ENCODE measurements at places on chromosomes 13 and 19.

- no peak for DNase-seq
Measured at GRCh38 chr13:77118134-77118533, 91.2 kb upstream of the FBXL3 start.

DNA sequence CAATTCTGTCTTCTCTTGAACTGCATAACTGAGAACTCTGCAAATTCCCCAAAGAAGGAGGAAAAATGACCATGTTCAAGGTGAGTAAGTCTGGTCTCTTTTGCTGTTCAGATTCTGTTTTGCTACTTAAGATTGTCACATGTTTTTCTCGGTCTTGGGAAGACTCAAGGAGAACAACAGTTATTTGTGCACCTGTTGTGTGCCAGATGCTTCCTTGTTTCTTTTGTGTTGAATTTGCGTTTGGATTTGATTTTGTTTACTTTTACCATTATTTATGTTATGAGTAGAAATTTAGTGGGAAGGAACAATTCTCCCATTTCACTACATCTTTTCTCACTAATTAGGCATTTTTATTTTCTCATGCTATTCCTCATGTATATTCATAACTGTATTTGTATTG lies 4.4 kb downstream of the ZNF284 start:
- DNase-seq: no peak

DNA sequence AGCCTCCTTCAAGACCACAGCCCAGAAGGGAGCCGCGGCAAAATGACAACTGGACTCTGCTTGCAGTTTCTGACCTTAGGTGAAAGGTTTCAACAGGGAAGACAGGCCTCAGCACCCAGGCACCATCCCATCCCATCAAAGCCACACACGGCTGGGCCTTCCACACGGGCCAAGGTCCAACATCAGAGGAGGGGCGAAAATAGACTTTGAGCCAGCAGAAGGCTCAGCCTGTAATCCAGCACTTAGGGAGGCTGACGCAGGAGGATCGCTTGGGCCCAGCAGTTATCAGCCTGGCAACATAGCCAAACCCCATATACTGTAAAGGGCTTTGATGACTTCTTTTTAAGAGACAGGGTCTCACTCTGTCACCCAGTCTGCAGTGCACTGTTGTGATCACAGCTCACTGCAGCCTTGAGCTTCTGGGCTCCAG lies 26.8 kb upstream of the TINCR start:
- DNase-seq: no peak

DNA sequence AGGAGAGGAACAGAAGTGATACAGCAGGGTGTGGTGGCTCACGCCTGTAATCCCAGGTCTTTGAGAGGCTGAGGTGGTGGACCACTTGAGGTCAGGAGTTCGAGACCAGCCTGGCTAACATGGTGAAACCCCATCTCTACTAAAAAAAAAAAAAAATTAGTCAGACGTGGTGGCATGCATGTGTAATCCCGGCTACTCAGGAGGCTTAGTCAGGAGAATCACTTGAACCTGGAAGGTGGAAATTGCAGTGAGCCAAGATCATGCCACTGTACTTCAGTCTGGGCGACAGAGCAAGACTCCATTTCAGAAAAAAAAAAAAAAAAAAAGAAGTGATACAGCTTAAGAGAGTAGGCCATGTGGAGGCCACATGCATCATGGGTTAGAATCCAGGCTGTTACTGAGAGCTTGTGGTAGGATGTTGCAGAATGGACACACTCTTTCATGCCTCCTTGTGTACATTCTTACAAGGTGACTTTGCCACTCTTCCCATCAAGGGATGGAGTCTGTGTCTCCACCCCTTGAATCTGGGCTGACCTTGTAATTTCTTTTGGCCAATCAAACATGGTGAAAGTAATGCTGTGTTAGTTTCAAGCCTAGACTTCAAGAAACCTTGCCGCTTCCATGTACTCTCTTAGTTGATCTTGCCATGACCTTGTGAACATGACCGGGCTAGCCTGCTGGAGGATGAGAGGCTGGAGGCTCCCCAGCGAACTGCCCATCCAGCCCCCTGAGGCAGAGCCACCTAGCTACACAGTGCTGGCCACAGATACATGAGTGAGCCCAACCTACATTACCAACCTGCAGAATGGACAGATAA lies 12.3 kb downstream of the FAM187B start:
- peak; percentile 19 for DNase-seq

GRCh38 chr19:1483979-1484428 lies 5.0 kb upstream of the C19orf25 start:
- no peak for DNase-seq

- no peak for DNase-seq
Measured at GRCh38 chr13:73722120-73722519, 412.1 kb downstream of the KLF12 start.

DNA sequence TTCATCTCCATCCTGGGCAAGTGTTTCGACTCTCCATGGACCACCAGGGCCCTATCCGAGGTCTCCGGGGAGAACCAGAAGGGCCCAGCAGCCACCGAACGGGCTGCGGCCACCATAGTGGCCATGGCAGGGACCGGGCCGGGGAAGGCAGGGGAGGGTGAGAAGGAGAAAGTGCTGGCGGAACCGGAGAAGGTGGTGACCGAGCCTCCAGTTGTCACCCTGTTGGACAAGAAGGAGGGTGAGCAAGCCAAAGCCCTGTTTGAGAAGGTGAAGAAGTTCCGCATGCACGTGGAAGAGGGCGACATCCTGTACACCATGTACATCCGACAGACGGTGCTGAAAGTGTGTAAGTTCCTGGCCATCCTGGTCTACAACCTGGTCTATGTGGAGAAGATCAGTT lies 4.7 kb upstream of the MAP2K7 start:
- no peak for DNase-seq

- DNase-seq: peak; percentile 72
Measured at GRCh38 chr19:5718579-5719273, 1.2 kb downstream of the LONP1 start.

GRCh38 chr13:40644838-40645604 lies 21.4 kb downstream of the FOXO1 start:
- peak; percentile 38 for DNase-seq

DNA sequence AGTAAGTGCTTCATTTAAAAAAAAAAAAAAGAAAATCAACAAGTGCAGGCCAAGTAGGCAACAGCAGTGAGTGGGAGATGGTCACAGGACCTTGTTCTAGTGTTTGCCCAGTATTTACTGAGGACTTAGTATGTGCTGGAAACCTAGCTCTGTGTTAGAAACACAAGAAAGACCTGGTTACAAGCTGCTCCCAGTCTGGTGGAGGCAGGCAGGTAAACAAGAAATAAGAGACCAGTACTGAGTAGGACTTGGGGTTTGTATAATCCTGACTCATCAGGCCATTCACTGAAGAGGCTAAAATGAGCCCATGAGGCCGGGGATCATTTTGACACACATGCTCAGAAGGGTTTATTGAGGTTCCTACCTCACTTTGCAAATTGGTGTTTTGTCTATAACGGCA lies 21.5 kb upstream of the SERPINE3 start:
- DNase-seq: no peak

- no peak for DNase-seq
Measured at GRCh38 chr13:32969516-32969941, 46.7 kb upstream of the KL start.

DNA sequence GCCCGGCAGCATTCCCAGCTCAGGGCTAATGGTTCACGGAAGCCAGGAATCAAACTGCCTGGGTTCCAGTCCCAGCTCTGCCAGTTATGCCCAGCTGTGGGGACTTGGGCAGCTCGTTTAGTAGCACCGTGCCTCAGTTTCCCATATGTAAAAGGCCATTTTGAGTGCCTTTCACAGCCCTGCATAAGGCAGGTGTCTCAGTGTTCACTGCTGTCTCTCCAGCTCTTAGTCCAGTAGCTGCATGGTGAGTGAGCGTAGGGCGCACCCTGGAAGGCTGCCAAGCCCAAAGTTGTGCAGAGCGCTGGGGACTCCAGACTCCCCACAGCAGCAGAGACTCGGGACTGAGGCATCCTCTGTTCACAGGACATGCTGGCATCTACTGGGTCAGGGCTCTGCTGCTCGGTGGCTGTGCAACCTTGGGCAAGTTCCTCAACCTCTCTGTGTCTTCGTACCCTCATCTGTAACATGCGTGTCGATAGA lies 5.5 kb downstream of the RPL28 start:
- no peak for DNase-seq

GRCh38 chr13:27643334-27644132 lies 21.8 kb downstream of the POLR1D start:
- DNase-seq: no peak

- no peak for DNase-seq
Measured at GRCh38 chr19:589693-590395, at the start of gene HCN2. TSS of gene HCN2 (plus strand) at chr19:589881. CDS start at chr19:589946, 65 bp downstream.

- DNase-seq: peak; percentile 25
Measured at GRCh38 chr13:94558716-94559115, 37.2 kb downstream of the TGDS start.

DNA sequence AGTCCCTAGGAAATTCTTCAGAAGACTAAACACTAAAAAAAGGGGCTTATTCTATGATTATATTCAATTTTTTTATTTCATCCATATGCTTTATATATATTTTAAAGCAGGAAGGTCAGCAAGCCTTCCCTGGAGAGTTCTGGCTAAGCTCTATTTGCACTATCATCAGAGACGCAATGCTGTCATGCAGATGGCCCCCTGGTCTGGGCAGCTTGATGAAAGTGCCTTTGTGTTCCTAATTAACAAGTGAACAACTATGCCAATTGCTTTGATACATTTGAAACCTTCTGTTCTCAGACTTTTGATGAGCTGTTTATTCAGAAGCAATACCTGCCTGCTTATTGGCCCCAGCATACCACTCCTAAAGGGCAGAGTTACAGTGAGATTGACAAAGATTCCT lies 1344.6 kb downstream of the OLFM4 start:
- DNase-seq: no peak
